GM10248 (cell line): ENCODE measurements at places on chromosomes 16 and 17.

DNA sequence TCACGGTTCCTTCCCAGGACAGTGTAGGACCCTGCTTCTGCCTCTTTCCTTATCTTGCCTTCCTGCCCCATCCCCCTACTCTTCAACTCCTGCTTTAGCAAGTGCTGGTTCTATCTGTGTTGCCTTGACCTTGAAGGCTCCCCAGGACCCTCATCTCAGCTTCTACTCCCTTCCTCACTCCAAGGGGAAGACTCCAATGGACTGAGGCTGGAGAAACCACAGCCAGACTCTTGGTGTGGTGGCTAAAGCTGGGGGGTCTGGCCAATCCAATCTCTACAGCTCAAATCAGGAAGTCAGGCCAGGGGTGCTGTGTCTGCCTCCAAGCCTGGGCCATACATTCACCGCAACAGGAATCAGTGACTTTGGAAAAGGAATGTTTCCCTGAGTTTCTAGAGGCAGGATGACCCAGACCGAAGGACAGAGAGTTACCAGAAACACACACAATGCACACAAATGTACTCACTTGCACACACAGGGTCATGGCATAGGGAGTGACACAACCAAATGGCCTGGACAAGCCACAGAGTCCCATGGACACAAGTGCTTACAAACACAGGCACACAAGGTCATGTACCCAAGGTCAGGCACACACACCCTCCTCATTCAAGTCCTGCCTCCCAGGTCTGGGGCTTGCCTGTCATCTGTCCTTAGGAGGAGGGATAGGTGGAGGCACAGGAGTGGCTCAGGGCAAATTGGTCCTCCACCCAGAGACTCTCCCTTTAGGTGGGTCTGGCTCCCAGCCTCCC lies 1.7 kb upstream of the HSD11B2 start:
- no peak for DNase-seq

DNA sequence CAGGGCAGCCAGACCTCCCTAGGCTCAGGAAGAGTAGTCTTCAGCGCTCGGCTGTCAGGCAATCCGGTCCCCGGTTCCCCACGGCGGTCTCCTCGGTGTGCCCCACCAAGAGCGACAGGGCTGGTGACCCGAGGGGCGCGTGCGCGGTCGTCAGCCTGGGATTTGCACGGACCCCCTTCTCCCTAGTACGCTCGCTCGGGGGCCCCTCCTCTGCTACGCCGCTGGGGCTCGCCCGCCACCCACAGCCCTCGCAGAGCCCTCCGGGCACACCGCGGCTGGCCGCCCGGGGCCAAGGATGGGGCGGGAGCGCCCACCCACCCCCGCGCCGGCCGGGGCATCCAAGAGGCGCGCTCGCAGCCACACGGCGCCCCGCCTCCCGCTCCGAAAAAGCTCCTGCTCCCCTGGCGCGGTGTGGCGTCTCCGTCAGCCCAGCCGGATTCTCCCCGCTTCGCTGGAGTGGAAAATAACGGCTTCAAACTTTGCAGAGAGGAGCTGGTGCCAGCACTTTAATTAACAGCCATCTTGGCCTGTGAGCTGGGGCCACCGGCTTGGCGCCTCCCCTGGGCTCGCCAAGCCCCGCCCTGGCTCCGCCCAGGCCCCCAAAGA lies 2.1 kb upstream of the C1QL1 start:
- DNase-seq, result no peak

GRCh38 chr17:67246653-67247415 lies 1.8 kb upstream of the HELZ start:
- peak; percentile 42 for DNase-seq

GRCh38 chr17:61352408-61352770 lies 47.3 kb upstream of the TBX2 start:
- no peak for DNase-seq
